CD14-positive monocyte (primary cell): ENCODE measurements at places on chromosomes 7 and 10.

GRCh38 chr7:80372415-80372814, 139.4 kb downstream of the GNAT3 start:
- no peak for DNase-seq

- DNase-seq = no peak
These were observed 15.1 kb upstream of the CROT start for GRCh38 chr7:87330316-87330715.

GRCh38 chr7:21616796-21617436, 74.1 kb downstream of the DNAH11 start:
- DNase-seq = no peak

DNA sequence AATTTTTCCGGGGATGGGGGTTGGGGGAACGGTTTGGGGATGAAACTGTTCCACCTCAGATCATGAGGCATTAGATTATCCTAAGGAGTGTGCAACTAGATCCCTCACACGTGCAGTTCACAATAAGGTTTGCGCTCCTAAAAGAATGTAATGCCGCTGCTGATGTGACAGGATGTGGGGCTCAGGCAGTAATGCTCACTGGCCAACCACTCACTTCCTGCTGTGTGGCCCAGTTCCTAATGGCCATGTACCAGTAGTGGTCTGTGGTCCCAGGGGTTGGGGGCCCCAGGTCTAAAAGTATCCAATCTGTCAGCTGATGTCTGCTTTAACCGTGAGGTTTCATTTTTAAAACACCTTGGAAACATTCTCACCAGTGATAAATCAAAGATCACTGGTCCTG, 2.2 kb downstream of the STN1 start:
- peak; percentile 12 for DNase-seq

- no peak for DNase-seq
These were observed 329.6 kb downstream of the PTEN start for GRCh38 chr10:88193018-88193417.

DNA sequence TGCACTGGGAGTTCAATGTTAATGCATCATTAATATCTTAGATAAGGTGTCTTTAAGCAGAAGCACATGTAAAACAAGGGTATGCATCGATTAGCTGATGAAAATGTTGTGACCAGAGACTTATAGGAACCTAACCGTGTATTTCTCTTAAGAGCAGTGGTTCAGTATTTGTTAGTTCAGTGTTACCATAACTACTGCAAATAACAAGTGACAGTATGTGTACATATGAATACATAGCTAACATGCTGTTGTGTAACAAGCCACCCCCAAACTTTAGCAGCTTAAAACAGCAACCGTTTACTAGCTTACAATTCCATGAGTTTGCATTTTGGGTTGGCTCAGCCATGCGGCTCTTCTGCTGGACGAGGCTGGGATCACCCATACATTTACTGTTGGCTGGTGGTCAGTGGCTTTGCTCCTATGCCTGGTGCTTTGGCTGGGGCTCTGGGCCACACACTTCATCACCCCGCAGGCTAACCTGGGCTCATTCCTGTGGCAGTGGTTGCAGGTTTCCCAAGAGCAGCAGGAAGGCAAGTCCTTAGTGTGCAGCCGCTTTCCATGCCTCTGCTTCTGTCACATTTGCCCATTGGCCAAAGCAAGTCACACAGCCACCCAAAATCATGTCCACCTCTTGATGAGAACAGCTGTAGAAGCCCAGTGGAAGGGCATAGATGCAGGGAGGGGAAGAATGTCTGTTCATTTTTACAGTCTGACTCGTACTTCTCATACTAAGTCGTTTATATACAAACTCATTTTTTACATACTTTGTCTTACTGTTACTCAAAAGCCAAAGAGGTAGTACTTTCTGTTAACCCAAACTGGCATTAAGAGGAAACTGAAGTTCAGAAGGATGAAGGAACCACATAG, 103.3 kb upstream of the GATA3 start:
- DNase-seq = no peak

- no peak for DNase-seq
These were observed 7.8 kb downstream of the PROSER2 start for GRCh38 chr10:11830836-11831519.

DNA sequence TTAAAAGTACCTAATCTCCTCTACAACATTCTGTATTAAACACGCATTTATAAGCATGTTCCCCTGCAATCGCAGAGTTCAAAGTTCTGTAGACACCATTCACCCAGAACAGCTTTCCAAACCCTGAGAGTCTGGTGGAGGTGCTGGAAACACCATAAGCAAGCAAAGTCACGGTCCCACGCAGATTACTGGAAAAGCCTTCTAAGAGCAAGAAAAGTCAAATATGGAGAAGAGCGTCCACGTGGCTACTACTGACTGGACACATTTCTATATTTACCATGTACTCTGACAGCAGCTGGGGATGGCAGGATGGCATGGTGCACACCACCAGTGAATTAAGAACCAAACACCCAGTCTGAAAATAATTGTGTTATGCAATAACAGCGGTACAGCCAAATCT, 97.7 kb downstream of the PARD3 start:
- DNase-seq = no peak

DNA sequence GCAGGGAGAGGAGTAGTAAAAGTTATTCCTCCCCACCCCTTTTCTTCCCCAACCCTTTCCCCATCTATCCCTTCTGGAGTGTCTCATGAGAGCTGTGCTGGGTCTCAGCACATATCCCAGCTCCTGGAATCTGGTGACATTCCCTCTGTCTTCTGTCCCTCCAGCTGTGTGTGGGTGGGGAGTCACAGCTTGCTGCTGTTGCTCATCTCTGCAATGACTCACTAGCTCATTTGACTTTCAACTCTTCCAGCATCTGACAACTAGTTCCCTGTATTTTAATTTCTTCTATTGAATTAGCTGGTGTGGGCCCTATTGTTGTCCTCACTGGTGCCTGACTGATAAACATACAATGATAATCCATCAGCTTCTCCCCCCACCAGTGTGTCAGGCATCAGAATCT, 198.9 kb upstream of the AUTS2 start:
- DNase-seq = no peak

- DNase-seq = no peak
These were observed 36.5 kb downstream of the SKIDA1 start for GRCh38 chr10:21488957-21489446.

DNA sequence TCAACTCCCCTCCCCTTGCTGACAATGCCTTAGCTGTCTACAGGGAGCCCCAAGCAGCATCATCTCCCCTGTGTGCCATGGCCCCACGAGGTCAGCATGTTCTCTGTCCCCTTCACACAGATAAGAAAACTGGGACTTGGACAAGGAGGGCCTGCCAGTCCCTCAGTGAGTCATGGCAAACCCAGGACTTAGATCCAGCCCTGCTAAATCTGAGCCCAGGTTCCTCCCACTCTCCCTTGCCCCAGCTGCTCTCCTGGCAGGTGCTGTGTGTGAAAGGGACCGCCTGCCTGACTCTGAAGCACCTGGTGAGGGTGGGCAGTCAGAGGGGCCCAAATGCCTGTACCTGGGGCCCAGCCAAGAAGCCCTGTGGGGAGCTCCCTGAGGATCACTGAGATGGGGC, 7.4 kb downstream of the CRHR2 start:
- no peak for DNase-seq

GRCh38 chr7:98568891-98569290, 48.2 kb upstream of the NPTX2 start:
- no peak for DNase-seq

GRCh38 chr7:25864943-25865751, 286.9 kb upstream of the NFE2L3 start:
- DNase-seq = no peak

- DNase-seq = peak; percentile 85
These were observed 19.8 kb upstream of the ALOX5 start for GRCh38 chr10:45354261-45354660.

GRCh38 chr7:114977277-114977676, 55.4 kb downstream of the MDFIC start:
- no peak for DNase-seq

DNA sequence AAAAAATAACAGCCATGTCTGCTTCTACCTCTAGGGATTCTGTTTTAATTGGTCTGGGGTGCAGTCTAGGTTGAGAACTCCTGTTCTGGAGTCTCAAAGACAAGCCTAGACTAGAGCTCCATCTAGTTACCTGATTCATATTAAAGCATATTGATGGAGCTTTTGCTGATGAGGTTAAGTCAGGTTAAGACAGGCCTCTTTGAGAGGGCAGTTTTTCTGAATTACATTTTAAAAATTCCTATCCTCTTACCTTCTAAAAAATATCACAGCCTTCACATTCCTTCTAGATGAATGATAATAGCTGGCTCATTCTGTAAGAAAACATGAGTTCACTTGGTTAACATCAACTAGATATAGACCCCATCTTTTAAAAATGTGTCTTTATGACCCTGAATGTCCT, 28.9 kb downstream of the MGAM start:
- no peak for DNase-seq

DNA sequence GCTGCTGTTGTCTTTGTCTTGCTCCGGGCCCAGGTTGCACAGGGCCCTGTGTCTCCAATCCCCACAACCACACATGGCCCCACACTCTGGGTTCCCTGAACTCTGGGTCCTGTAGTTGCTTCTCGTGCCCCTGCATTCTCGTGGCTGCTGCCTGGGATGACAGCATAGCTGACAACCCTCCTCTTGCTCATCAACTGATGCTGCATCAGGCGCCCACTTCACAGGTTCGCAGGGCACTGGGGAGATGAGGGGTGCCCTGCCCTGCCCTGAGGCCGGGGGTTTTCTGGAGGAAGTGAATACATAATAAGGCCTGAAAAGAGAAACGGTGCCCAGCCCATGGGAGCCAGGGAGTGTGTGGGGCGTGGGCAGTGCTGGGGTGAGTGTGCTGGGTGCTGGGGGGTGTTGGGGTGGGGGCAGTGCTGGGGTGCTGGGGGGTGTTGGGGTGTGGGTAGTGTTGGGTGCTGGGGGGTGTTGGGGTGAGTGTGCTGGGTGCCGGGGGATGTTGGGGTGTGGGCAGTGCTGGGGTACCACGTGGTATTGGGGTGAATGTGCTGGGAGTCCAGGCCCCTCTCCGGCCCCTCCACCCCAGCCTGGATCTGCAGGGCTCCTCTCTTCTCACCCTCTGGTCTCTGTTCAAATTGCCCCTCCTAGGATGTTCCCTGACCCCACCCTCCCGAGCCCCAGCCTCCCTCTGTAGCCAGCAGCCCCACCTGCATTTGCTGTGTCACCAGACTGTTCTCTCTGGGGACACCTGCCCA, 2.0 kb upstream of the MTG1 start:
- no peak for DNase-seq

- no peak for DNase-seq
These were observed 68.6 kb downstream of the ZMIZ1 start for GRCh38 chr10:79137300-79137756.

DNA sequence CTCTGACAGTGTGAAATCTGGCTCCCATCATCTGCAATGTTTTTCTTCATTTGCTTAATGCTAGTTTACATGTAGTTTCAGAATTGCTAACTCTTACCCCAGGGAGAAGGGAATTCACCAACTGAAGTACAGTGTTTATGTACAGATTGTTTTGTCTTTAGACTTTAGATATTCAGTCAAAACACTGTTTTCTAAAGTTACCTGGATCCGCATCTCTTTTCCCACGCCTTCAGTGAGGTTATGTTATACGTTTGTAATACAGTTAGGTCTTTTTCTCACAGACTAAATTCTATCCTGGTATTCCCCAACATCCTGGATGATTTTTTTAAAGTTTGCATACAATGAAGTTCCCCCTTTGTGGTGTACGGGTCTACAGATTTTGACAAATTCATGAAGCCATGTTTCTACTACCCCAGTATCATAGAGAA, 3.2 kb upstream of the LYZL1 start:
- DNase-seq = no peak

DNA sequence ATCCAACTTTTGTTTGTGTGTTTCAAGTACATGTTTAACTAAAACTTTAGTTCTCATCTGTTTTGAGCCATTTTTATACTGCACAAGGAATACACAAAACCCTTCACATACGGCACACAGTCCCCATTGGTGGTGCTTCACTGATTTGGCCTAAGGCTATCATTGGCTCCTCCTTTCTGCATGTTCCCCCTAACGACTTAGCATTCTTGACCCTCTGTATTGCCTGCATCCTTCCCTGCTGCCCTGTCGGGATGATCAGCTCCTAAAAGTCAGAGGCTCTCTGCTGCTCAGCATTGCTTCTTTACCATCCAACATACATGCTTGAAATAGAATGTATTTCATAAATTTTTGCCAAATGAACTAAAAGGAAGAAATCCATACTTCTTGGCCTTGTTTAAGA, 111.4 kb upstream of the ABCB5 start:
- DNase-seq = no peak

GRCh38 chr7:5682551-5683279, 98.7 kb downstream of the RNF216 start:
- no peak for DNase-seq

DNA sequence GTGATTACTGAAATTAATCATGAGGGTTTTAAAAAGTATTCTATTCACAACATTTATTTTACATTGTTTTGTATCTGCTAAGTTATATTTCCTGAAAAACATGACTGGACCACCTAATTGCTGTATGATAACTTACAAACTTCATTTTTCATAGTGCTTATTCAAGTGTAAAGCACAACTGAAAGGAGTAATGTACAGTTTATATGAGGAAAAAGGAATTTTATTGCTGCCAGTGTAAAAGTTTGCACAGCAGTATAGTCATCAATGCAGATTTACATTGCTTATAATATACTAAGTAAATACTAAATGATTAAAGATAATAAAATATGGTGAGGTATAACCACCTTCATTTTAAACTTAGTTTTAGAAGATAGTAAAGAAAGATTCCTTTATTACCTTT, 4.0 kb downstream of the PTEN start:
- no peak for DNase-seq

GRCh38 chr7:80607136-80607535, 31.3 kb upstream of the CD36 start:
- no peak for DNase-seq

- no peak for DNase-seq
These were observed 54.0 kb upstream of the CACUL1 start for GRCh38 chr10:118808601-118809356.
